Inflammatory macrophage treated with lipopolysaccharide for 1 hour (primary cell): ENCODE measurements at places on chromosomes 5 and 9.

DNA sequence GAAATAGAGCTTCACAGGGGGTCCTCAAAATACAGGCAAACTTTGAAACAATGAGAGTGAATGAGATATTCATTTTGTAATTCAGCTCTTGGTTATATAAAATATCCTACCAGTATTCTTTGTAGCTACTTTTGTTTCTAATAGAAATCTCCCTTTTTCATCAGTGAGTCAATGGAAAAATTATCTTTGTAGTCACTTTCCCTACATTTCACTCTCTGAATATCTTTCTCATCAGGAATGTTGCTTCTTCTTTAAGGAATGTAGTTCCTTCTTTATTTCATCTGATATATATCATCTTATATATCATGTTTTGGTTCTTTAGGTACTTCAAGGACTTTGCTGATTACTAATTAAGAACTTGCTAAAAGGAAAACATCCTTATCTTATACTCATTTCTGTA lies 280.3 kb upstream of the NUDT12 start:
- no peak for DNase-seq

DNA sequence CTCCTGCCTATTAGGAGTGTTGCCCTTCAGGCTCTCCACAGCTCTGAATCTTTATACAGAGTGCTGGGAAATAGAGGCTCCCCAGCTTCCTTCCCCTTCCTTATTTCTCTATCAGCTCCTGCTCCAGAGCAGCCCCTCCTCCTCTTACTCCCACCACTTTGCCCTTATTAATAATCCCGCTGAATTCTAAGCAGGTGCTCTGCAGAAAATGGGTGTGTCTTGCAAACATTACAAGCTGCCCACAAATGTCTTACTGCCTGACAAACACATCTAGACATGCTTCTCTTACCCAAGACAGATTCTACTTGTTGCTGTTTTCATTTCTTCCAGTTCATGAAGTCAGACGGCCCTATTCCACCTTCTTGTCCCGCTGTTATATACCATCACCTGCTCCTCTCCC lies 6.4 kb downstream of the PHF24 start:
- no peak for DNase-seq

- DNase-seq = no peak
Observed at GRCh38 chr9:129666575-129666974, 1.1 kb downstream of the PRRX2 start.

DNA sequence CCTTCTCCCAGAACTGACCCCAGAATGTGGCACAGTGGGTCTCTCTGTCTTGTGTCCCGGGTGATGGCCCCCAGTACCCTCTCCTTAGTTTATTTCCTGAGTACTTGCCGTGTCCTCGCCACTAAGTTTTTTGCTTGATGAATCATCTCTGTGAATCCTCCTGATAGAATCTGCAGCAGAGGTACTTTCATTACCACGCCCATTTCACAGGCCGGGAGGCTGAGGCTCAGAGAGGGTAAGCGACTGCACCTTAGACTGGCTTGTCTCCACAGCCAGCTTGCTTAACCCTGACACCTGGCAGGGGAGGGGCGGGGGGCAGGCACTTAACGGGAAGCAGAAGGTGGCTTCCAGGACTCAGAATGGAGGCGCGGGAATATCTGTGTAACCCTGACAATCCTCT lies 7.9 kb upstream of the IER5L start:
- DNase-seq = no peak

GRCh38 chr5:139137697-139138096 lies 60.5 kb downstream of the SIL1 start:
- DNase-seq = no peak

- DNase-seq = no peak
Observed at GRCh38 chr5:88691945-88692868, 190.8 kb downstream of the MEF2C start.

GRCh38 chr5:129631961-129632360 lies 115.9 kb upstream of the MINAR2 start:
- no peak for DNase-seq

GRCh38 chr5:1931604-1932231 lies 49.0 kb upstream of the IRX4 start:
- DNase-seq = no peak

- peak; percentile 37 for DNase-seq
Observed at GRCh38 chr5:159208514-159209437, 577 bp downstream of the RNF145 start.

DNA sequence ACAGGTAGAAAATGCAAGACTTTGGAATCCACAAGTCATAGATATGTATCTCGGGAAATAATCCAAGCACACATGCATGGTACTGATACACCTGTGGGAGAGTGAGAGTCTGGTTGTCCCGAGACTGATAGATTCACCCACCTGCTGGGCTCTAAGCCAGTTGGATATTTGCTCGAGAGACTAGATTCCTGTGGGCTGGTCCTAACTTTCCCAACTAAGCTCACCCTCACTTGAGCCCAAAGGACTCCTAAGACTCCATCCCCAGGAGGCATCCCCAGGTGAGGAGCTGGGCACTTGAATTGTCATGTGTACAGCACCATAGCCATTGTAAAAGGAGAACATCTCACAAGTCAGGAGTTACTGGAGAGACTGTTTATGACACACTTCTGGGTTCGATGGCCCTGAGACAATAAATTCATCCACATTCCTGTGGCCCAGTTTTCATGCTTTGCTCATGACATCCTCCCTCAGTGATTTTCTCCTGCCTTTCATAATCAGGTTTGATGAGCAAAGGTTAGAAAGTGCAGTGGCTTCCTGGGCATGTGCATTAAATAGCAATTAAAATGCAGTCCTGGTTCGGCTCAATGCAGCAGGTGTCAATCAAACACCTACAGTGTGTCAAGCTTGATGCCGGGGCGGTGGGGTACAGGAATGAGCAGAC lies 18.1 kb downstream of the SLC1A1 start:
- DNase-seq = no peak

GRCh38 chr5:66891184-66891925 lies 295.2 kb downstream of the MAST4 start:
- peak; percentile 33 for DNase-seq

DNA sequence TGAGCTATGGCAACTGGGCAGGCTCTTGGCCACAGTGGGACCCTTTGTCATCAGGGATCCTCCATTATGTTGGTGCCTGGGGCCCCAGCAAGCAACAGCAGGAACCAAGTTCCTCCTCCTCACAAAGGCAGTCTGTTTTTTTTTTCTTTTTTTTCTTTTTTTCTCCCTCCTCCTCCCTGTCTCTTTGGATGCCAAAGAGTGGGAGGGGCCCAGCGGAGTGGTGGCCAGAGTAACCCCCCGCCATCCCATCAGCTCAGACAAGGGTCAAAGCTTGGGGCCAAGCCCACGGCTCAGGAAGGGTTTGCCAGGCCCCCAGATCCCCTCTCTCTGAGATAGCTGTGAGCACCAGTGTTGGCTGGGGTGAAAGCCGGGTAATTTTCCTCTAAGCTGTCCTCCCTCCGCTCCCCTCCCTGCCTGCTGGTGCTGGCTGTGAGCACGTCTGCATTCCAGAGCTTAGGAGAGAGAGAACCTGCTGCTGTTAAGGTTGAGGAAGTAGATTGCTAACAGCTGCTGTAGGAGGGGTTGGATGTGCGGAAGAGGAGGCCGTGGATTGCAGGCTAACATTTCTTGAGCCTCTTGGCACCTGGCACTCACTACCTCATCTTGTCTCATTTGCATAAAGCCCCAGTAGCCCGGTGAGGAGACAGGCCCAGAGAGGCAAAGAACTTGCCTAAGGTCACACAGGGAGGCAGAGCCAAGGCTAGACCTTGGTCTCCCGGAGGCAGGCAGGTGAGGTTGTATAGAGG lies 21.2 kb downstream of the GSN start:
- no peak for DNase-seq

- DNase-seq = peak; percentile 89
Observed at GRCh38 chr5:72519111-72519510, 11.9 kb upstream of the ZNF366 start.

- DNase-seq = no peak
Observed at GRCh38 chr5:1842004-1842819, 40.5 kb downstream of the IRX4 start.

DNA sequence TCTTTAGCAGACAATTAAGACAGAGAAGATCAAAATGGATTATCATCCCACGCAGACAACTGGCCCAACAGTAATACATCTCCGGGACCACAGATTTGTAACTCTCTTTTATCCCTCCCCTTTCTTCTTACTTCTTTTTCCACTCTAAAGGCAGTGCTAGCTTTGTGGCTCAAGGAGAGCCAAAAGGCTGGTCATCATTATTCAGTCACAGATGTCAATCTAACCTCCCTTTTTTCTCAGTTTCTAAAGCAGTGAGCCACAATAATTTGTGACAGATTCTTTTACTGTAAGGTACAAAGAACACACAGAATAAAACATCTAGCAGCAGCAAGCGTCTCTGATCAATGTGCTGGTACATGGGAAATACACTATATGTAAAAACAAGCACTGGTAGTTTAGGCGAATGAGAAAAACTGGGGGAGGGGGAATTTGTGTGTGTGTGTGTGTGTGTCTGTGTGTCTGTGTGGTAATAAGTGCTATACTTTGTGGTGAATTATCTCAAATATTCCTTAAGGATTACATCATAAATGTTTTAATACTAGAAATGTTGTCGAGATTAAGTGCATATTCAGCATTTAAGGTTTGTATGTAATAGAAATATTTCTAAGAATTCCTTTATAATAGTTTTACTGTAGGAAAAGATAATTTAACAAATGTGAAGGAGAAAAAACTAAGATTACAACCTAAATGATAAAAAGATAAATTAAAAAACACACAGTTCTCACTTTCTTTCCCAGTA lies 140.2 kb downstream of the DENND1A start:
- DNase-seq = no peak

DNA sequence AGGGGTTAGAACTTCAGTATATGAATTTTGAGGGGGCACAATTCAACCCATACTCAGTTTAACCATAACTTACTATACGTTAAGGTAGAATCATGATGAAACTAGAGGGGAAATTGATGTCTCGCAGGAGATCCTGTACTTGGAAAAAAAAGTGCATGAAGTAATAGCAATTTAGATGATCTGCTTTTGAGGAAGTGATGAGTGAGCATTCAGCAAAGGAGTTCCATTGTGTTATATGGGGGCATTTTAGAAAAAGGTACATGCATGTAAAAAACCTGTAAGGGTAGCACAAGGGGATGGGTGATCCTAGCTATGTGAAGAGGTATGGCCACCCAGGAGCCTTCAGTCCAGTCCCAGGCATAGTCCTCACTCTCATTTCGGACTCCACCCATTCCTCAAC lies 14.8 kb upstream of the TMC1 start:
- DNase-seq = no peak

GRCh38 chr5:83294246-83294645 lies 177.3 kb upstream of the VCAN start:
- no peak for DNase-seq

DNA sequence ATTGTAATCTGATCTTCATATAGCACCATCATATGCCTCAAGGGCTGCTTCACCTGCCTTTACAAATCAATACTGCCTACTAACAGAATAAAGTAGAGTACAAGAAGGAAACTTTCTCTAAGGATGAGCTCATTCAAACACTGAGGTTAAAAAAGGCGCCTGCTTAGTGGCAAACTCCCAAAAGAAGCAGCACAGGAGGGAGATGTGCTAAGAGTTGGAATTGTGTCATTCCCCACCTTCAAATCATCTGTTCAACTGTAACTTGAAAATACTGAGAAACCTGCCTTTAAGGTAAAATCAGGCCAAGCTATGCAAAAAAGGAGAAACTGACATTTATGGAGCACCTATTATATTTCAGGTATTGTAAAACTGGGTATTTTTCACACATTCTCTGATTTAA lies 560.6 kb downstream of the PTPRD start:
- no peak for DNase-seq

- no peak for DNase-seq
Observed at GRCh38 chr9:128636024-128636390, 20.6 kb downstream of the DYNC2I2 start.

DNA sequence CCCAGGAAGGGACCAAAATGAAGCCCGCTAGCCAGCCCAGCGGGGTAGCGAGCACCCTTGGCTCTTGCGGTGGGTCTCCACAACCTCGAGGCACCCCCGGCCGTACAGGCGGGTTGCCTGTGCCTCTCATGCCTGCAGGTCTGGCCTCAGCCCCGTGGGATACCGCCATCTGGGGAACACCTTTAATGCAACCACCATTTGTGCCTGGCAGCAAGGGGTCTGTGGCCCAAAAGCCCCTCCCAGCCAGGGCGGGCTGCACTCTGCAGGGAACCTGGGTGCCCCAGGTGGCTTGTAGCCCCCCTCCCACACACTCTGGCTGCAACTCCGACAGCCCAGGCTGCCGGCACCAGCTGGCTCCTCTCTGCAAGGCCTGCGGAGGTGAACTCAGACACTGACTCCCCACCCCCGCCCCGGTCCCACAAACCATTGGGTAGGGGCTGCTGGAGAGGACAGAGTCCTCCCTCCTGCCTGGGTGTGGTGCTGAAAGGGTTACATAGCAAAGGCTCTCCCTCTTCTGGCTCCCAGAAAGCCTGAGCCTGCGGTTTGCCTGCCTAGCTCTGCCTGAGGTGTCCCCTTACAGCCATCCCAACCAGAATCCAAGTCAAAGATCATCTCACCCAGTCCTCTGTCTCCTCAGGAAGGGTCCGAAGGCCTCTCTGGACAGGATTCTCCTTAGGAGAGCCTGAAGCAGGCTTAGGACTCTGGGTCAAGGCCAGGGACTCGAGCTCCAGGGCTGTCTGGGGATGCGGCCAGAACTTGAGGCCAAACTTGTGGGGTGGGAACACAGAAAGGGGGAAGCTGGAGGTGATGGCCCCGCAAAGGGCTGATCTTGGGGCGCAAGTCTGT lies 109.4 kb downstream of the PSD2 start:
- DNase-seq = no peak

DNA sequence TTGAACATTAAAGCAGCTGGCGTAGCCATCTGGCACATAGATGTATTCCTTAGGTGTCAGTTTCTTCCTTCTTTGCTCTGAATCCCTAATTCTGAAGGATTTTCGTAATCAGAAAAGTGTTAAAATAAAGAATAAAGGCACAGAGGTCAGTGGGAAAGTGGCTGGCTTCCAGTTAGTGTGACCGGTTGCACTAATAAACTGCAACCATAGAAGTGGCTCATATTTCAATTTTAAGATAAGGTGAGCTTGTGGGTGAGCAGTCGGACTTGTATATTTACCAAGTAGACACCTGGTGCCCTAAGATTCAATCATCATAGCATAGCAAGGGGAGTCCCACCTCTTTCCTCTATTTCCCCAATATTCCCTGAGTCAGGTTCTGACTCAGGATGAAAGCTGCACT lies 459.6 kb downstream of the ACTL7B start:
- no peak for DNase-seq

- peak; percentile 43 for DNase-seq
Observed at GRCh38 chr9:77819657-77820056, 171.5 kb upstream of the GNA14 start.

GRCh38 chr9:127899128-127899943 lies at the start of gene ST6GALNAC6:
ST6GALNAC6 (minus strand) TSS chr9:127899603; CDS start chr9:127897981, 1,622 bp downstream.
- DNase-seq = peak; percentile 66

GRCh38 chr9:15176836-15177235 lies 130.2 kb downstream of the TTC39B start:
- DNase-seq = no peak
